ENCODE measurements at places on chromosomes 2 and 18.

DNA sequence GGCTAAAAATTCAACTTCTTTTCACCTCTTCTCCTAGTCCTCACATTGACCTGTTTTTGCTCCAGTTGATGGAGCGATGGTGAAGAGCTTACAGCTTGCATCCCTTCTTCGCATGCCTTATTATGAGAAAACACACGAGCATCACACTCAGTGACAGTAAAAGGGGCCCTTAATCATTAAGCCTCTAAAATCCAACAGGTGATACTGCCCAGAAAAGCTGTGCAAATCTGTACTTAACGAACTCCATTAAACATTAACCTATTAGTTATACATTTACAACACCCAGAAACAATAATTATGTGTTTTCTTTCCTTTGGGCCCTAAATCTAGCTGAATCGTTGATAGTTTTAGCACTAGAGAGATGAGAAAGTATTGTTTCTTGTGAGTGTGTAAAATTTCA, 54.8 kb downstream of the LAMA1 start:
- no peak for DNase-seq

GRCh38 chr2:219525533-219526232, 11.4 kb downstream of the ASIC4 start:
- no peak for DNase-seq

DNA sequence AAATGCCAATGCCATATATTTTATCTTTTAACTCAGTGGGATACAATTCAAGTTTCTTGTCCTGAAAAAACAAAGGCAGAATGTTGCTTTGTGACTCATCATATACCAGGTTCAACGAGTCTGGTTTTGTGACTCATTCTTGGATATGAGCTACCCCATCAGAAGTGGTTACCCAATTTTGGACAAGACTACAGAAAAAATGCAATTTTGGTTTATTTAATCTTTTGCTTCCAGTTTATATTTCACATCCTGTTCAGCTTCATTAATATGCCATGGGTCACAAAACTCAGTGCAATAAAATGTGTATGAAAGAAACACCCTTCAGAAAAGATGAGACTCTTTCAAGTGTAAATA, 25.0 kb downstream of the FN1 start:
- no peak for DNase-seq

DNA sequence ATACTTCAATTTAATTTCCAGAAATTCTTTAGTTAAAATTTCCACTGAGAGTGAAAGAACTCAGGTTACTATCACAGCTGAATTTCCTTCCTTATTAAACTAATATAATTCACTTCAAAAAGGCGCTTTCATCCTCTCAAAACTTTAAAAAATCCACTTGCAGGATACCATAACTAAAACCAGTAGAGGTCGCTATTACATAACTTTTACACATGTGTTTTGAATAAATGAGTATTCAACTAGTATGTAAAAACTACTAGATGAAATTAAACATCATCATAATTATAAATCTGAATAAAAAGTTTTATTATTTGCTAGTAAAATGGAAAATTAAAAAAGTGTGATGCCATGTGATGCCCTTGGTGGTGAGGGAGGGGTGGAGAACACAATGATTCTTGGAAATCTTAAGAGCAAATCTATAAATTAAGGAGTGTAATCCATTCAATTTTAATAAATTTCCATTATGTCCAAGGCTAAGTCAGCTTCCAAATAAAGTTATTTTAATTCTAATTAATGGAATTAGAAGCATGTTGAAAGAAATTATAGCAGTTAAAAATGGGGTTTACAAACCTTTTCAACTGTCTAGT, 61.4 kb downstream of the SOS1 start:
- DNase-seq, result peak; percentile 66

DNA sequence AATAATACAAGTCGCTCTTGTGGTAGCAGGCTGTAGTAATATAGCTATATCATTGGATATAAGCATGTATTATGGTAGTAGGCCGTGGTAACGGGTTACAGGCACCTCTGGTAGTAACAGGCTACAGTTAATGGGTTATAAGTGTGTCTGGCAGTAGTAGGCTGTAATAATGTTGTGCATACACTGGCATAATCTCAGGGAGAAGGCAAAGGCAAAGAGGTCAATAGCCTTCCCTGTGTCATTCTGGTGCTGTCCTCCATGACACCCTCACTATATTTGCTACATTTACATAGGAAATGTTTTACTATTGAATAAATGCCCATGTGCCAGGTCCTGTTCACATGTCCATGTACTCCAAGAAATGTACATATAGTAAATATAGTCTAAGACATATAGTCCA, 12.8 kb upstream of the TNP1 start:
- no peak for DNase-seq

DNA sequence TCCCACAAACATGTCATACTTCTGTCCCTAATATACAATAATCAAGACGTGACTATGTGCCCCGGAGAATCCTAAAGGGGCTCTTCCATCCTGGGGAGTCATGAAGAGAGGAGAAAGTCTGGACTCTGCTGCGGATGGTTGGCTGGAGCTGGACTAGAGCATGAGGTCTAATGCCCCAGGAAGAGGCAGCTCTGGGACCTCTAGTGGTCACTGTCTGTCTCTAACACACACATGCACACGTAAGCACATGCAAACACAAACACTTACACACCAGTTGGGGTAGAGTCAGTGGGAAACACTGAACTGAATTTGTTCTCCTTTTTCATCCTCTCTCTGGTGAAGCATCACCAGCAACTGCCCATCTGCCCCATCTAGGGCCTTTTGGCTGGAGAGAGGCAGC, 271.6 kb downstream of the TDRD15 start:
- no peak for DNase-seq

All from G401 (cell line).